NCI-H524 (cell line): ENCODE measurements at places on chromosomes 16 and 17.

DNA sequence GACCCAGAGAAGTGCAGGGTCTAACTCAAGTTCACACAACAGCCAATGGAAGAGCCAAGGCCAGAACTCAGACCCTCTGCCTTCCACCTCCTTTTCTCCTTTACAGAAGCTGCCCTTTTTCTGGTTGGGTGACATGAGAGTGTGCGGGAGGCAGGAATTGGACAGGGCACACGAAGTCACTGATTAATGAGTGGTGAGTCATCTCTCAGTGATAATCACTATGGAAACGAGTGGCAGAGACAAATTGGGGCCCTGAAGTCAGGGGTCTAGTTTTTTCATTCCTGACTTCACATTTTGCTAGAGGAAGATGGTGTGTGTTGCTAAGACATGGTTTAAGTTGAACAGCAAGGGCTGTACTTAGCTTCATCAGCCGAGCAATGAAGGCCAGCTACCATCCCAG lies 312.7 kb upstream of the CCL2 start:
- DNase-seq: no peak

DNA sequence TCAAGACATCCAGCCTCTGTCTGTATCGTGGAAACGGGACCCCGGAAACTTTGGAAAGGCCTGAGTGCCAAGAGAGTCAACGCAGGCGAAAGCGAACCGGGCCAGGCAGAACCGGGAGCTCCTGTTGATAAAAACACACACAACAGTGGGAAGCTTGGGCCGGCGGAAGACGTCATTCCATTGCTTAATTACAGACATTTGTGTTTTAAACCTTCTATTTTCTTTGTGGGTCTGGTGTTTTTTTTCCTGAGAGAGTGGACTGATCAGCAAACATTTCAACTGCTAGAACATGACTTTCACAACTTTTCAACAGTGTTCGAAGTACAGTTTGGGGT lies 878 bp upstream of the RNF157 start:
- DNase-seq: no peak

DNA sequence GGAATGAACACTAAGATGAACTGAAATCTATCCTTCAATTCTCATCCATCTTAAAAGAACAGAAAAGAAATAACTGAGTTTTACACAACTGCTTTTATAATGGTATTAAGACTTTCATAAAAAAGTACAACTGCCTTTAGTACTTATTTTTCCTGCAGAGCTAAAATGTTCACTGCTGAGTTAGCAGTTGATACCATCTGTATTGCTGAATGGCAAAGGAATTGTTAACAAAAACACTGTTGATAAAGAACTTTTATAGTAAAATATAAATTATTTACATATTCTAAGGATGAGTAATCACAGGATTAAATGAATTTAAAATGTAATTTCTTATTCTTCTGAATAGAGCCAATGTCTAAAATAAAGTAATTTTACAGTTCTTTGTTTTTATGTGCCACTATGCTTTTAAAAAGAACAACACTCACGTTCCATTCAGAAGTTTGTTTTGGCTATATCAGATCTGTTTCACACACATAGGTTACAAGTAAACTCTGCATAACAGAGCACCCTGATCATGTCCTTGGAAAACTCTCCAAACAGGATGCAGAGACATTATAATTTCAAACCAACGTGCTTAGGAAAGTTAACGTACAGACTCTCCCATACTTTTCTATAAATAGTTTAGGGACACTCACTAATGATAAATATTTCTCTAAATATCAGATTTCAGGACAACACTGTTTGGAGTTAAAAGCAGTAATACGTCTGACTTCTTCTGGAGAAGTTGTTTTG lies 151.1 kb downstream of the ITFG1 start:
- no peak for DNase-seq

- DNase-seq: no peak
Measured at GRCh38 chr16:54344646-54345630, 58.4 kb upstream of the IRX3 start.

DNA sequence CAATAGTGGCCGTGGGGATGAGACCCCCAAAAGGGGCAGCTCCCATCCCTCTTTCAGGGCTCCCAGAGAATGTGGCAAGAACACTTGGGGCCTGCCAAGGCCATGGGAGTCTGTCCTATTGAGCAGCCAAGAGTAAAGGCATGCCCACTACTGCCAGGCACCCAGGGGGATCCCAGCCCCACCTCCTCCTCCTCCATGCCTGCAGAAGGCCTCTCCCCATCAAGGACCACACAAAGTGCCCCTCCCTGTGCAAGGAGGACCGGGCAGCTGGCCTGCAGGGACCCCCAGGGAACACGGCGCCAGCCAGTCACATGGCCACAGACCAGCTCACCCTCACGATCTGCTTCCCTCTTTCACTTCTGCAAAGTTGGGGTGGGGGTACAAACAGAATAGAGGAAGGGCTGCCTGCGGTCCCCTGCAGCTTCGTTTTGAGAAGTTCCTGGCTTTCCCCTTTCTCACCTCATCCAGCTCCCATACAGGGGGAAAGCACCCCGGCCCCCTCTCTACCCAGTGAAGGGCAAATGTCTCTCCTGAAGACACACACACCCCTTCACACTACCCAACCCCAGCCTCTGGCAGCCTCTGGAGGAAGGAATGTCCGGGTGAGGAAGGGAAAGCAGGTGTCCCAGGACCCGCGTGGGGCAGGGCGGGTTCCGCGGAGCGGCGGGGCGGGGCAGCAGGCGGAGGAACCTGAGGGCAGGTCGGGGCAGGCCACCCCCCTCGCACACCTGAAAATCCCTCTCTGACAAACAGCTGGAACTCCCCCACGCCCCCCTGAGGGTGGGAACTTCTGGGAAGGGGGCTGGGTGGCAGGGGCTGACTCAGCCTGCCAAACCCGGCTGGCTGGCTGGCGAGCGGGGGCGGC lies 2.0 kb downstream of the PPP1R9B start:
- no peak for DNase-seq

DNA sequence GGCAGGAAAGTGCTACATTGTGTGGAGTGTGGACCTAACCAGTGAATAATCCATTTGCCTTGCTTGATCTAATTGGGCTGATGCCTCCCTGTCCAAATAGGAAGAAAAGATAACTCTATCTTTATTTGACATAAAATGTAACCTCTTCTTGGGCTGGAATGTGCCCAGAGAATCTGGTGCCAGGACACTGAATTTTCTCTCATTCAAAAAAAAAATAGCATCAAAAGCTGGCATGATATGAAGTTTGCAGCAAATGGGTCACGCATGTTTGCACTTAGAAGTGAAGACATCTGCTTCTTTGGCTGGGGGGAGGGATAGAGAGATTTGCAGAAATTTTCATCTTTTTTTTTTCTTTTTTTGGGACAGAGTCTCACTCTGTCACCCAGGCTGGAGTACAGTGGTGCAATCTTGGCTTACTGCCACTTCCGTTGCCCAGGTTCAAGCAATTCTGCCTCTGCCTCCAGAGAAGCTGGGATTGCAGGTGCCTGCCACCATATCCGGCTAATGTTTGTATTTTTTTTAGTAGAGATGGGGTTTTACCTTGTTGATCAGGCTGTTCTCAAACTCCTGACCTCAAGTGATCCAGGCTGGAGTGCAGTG lies 478.2 kb upstream of the EEF2KMT start:
- DNase-seq: no peak

- DNase-seq: no peak
Measured at GRCh38 chr17:43573579-43574321, 27.6 kb upstream of the ETV4 start.

GRCh38 chr17:42564815-42565522 lies 1.9 kb upstream of the MLX start:
- DNase-seq: no peak

DNA sequence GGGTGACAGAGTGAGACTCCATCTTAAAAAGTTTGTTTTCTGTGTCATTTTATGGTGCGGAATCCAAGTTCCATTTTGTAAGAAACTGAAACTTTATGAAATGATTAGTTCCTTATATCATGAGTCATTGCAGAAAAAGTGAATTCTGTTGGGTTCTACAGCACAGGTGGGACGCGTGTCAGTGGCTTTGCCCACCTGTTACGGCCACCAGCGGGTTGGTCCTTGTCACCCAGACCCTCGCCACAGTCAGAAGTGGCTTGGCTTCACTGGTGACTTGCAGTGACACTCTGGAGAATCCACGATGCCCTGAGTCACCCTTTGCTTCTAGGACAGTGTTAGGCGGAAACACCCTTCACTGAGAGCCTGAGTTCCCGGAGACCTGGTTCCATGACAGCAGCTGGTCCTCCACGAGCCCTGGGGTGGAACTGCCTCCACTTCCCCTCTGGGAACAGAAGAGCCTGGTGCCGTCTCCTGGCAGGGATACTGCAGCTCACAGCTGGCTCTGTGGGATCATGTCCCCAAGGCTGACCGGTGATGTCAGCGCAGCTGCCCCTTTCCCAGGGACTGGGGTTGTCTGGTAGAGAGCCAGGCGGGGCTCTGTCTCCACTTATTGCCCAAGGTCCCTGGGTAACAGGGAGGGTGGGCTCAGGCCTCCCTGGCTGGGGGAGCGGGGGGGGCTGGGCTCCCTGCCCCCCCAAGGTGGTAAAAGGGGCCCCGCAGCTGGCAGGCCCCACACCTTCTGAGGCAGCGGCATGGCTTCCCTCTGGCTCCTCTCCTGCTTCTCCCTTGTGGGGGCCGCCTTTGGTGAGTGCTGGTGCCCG lies at the start of gene CTRB1:
TSS of gene CTRB1 (plus strand) at position 733 of the 821 bp plus-strand sequence. CDS start at position 753, 20 bp downstream.
- DNase-seq: no peak

- DNase-seq: peak; percentile 44
Measured at GRCh38 chr17:9016941-9017552, 4.3 kb upstream of the NTN1 start.

DNA sequence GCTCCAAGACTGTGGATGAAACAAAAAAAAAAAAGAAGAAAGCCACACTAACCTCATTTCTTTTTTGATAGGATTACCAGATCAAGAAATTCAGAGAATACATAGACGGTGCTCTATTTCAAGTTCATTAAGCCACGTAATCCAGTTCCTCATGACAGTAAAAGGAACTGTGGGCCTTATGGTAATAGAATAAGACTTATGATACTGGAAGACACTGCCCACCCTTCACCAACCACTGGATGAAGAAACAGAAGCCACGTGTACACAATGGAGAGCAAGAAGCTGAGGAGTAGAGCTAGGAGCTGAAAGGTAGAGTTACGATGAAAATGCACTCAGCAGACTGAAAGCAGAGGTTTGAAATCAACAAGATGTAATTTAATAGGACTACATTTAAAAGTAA lies 11.2 kb downstream of the NCBP3 start:
- no peak for DNase-seq

DNA sequence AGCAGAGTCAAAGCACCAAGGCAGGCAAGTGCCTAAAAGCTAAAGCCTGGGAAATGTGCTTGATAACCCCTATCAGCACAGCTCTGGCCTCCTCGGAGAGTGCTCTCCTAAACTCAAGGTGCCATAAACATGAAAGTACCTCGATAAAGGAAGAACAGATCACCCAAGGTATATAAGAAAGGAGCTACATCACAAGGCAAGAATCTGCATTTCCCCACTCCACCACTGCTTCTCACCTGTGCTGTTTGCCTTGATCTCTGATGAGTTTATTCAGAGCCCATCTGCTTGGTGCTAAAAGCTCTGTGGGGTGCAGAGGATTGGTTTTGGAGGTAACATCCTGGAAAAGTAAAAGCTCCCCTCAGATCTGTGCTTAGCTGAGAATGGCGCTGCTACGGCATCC lies 449.5 kb upstream of the CDH5 start:
- no peak for DNase-seq

- DNase-seq: no peak
Measured at GRCh38 chr16:66028510-66029216, 337.8 kb upstream of the CDH5 start.

DNA sequence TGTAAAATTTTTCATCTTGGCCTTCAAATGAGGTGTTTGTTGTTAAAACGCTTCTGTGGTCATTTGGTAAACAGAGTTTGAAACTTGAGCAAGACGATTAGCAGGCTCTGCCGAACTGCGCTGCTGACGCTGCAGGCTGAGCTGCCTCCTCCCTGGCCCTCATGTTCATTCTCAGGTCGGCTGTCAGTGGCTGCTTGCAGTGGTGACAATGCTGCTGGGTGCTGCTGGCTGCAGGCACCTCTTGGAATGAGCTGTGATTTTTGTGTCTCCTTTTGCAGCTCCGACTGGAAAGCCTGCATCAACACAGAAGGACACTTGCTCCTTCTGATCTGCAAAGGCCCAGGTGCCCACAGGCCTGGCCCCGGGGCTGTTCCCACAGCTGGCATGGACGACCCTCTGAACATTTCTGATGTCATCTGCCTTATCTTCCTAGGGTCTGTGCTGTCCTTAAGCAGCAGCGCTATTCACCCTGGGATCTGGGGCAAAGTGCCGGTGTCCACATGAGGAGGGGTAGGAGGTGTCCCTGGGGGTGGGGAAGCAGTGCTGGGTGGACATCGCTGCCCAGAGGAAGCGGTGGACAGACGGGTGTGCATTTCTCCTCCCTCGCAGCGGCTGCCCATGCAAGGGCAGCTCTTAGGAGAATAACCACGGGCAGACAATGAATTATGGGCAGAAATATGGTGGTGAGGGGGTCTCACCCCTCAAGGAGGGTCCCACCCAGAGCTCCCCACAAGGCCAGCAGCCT lies 23.1 kb upstream of the OSGIN1 start:
- DNase-seq: no peak

DNA sequence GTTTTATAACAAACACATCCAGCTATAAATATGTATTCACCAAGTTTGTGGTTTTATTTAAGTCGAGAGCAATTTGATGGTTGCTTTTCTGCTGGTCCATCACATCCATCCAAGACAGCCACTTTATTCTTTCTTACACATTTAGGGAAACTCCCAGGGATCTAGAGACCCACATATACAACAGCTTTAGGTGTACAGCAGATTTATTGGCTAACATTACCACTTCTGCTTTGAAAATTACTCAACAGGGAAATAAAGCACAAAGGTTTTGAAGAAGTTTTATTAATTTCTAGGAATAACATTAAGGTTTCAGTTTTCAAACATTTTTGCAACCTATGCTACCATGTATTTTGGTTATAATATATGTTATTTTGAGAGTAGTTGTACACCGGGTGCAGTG lies 6.9 kb downstream of the ERCC4 start:
- no peak for DNase-seq

- DNase-seq: no peak
Measured at GRCh38 chr16:85994492-85995490, 95.8 kb downstream of the IRF8 start.

- no peak for DNase-seq
Measured at GRCh38 chr16:64656471-64656870, 465.4 kb downstream of the CDH11 start.

GRCh38 chr17:9247401-9247938 lies 226.2 kb downstream of the NTN1 start:
- no peak for DNase-seq

DNA sequence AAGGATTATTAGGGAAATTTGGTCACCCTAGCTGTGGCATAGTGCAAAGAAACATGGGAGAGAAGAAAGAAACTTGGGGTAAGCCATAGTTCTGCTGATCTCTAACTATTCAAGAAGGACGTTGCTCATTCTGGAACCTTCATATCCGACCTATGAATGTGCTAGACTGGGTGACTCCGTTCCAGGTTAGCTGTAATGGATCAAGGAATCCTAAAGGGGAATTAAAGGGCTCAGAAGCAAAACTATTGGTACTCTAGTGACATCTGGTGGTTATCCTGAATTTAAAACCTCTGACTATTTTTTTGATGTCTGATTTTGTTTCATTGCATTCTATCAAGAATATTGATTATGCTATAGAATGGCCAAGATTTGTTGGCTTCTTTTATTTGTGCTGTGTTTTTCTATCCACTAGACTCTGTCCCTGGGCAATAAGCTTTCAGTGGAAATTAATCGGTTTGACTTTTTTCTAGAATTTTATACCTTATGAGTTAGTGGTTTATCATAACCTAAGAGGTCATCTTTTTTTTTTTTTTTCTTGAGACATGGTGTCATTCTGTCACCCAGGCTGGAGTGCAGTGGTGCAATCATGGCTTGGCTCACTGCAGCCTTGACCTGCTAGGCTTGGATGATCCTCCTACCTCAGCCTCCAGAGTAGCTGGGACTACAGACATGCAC lies 19.5 kb downstream of the PCTP start:
- DNase-seq: peak; percentile 79
